ENCODE measurements at places on chromosomes 5 and 9.

DNA sequence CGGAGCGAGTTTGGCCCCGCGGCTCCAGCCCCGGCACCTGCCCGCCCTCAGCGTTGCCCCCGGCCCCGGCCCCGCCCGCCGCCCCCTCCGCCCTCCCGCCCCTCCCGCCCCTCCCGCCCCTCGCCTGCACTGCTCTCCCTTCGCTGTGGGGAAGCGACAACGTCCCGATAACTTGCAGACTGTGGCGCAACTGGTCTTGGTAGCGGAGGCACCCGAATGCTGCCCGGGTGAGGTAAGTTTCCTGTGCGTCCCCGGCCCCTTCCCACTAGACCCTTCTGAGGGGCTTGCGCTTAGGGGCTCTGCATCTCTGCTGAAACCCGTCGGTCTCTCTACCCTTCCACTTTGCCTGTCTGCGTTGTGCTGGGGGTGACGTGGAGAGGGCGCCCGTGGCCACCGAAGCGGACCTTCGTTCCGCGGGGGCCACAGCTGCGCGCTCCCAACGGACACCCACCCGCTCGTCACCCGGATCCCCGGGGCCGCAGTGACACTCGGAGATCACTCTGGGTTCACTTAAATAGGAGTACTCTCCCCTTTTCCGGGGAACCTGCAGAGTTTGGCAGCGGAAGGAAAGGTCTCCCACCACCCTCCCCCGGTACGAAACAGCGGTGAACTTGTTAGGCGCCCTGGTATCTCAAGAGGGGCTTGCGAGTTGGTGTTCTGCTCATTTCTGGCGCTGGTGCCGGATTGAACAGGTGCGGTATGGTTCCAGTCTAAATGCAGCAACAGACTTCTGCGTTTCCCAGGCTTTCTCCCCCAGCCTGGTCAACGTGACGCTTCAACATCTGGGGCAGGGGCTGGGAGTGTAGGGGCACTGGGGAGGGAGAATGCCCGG lies 707 bp downstream of the PIP5K1B start:
- DNase-seq = no peak

- no peak for DNase-seq
Observed at GRCh38 chr5:126508251-126508961, 85.2 kb downstream of the GRAMD2B start.

GRCh38 chr5:161676103-161676502 lies 9.4 kb upstream of the GABRA6 start:
- no peak for DNase-seq

GRCh38 chr5:167485061-167485774 lies 806.2 kb upstream of the WWC1 start:
- no peak for DNase-seq

DNA sequence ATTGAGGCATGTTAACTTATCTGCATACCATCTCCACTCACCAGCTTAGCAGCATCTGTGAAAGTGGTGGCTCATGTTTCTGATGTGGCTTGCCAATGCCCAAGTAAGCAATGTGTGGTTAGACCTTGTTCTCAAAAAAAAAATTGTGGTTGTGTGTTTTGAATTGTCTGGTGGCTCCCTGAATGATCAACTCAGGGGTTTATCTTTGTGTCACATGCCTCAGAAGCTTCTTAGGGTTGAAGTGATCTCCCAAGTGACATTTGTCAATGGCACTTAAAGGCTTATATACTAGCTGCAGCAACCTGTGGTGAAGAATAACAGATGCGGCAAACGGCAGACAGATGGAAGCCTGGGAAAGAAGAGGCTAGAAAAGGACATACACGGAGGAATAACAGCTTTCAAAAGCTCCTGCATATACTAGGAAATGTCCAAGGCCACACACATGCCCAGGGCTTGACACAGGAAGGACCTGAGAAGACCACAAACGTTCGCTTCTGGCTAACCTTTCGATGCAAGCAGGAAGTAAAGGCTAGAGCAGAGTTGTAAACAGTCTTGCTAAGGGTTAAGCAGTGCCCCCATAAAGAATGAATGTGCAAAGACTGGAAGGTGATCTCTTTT lies 42.2 kb upstream of the FSD1L start:
- DNase-seq = peak; percentile 63

- DNase-seq = no peak
Observed at GRCh38 chr5:81202655-81203054, 30.5 kb upstream of the CKMT2 start.

GRCh38 chr5:112228667-112229066 lies 190.4 kb downstream of the EPB41L4A start:
- DNase-seq = no peak

DNA sequence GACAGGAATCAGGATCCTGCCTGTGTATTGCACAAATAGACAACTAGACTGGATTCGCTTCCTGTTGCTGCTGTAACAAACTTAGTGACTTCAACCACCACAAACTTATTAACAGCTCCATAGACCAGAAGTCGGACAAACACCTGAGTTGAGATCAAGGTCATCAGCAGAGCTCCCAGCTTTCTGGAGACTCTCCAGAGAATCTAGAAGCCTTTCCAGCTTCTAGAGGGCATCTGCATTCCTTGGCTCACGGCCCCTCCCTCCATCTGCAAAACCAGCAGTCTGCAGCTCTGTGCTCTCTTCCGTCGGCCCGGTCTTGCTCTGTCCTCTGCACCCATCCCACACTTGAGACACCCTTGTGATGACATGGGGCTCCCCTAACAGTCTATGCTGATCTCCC lies 99.1 kb downstream of the KCNT1 start:
- no peak for DNase-seq

DNA sequence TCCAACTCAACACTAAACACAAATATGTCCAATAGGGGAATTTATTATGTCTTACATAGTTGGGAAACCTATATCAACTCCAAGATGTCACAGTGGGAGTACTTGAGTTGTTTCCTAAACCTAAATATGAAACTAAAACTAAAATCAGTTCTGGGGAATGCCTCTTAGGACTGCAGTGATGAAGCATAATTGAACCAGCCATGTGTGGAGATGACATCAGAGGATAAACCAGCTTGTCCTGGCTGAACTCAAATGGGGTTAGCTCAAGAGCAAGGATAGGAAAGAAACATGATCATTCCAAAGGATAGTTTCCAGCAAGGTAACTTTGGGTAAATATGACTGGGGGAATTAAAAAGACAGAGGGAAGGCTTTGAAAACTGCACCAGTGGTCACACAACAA lies 88.9 kb upstream of the PLPPR1 start:
- DNase-seq = no peak

DNA sequence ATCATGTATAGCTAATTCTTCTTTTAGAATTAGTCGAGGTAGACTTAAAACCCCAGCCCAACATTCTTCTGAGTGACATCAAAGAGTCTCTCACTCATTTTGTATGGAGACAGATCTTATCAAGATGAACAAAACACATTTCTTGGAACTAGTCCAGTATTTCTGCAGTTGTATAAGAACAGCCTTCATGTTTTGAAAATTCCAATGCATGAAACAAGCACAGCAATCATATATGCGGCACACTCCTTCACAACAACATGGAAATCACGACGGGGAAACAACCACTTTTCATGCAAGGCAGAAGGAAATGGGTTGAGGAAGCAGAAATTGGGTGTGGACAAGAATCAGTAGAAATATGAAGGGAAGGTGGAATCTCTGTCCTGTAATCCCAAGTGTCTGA lies 113.8 kb downstream of the PLK2 start:
- DNase-seq = no peak

- no peak for DNase-seq
Observed at GRCh38 chr5:33228149-33228548, 212.6 kb upstream of the TARS1 start.

DNA sequence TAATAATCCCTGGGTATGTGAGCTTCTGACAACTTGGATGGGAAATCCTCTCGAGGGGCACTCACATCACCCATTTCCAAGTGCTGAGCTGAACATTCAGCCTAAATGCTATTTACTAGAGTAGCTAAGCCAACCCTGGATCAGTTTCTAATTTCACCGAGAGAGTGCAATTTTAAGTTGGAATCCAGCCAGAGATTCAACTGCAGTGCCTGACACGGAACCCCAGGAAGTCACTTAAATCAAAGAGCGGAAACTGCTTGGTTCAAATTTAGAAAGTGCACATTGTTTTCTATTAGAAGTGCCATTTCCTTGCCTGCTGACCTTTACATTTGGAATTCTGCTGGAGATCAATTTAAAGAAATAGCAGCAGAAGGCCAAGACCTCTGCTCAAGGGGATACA lies 8.8 kb downstream of the SPRY4 start:
- peak; percentile 13 for DNase-seq

- no peak for DNase-seq
Observed at GRCh38 chr5:132301344-132302271, 7.4 kb downstream of the SLC22A4 start.

GRCh38 chr5:5217371-5217770 lies 77.2 kb downstream of the ADAMTS16 start:
- no peak for DNase-seq

DNA sequence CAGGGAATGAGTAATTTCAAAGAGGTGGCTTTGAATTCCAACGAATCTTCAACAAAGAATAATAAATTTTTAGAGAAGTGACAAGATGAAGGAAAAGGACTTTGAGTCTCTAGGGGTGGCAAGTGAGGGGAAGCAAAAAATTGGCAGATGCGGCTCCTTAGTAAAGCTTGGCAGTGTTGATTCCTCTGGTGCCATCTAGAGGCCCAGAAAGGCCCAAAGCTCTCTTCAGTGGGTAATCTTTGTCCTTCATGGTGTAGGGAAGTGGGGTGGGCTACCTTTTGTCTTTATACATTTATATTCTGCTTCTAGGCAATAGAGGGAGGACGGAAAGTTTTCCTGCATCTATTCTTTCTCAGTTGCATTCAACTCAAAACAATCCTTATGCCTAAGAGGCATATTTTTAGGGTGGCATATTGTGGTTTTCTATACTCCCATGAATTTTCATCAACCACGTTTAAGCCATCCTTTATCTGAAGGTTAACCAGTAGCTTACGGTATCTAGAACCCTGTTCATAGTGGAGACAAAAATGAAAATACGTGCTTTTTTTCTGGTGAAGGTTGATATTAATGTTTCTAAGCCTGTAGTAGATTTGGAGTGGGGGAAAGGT lies 17.5 kb upstream of the ROPN1L start:
- DNase-seq = no peak

GRCh38 chr5:83720836-83721537 lies at the start of gene HAPLN1:
TSS of gene HAPLN1 (minus strand) at chr5:83720855. CDS start at chr5:83673523, 47,332 bp downstream.
- DNase-seq = no peak

DNA sequence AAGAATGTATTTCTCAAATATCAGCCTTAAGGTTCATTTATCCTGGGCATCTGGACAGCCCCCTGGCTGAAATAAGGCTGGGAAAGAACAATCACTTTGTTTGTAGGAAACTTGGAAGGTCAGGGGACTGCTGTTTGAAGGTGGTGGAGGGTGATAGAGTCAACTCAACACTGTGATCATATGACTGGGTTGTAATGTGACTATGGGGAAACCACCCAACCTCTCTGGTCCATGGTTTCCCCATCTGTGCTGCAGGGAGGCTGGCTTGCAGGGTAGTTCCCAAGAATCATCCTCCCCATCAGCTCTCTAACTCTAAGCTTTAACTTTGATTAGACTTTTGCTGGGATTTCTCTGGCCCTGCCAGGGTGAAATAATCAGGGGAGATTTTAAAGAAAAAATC lies 10.0 kb downstream of the INSYN2B start:
- DNase-seq = no peak

- DNase-seq = no peak
Observed at GRCh38 chr5:93571114-93571949, 9.7 kb downstream of the NR2F1-AS1 start.

- DNase-seq = peak; percentile 62
Observed at GRCh38 chr9:109244179-109245132, 76.4 kb downstream of the EPB41L4B start.

- no peak for DNase-seq
Observed at GRCh38 chr9:34578241-34579103, 11.1 kb downstream of the CNTFR start.

DNA sequence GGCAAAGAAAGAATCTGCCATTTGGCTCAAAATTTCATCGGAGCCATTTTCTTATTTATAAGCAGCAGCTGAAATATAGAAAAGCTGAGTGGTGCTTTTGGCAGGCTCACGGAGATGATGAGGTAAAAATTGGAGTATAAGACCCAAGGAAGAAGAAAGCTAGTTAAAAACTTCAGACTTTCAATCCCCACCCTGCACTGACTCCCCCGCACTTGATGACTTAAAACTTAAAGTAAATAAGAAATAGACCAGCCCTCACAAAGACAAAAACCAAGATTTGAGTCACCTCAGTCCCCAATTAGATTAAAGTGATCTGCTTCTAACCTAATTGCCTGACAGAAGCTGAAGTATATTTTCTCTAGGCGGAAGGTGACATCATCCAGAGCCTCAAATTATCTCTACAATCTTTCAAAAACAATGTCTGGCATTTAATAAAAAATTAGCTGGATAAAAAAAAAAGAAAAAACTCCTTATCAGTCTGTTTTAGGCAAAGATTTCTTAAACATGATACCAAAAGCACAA lies 124.0 kb upstream of the PJA2 start:
- no peak for DNase-seq

GRCh38 chr9:92780206-92780605 lies 15.6 kb upstream of the BICD2 start:
- DNase-seq = no peak

DNA sequence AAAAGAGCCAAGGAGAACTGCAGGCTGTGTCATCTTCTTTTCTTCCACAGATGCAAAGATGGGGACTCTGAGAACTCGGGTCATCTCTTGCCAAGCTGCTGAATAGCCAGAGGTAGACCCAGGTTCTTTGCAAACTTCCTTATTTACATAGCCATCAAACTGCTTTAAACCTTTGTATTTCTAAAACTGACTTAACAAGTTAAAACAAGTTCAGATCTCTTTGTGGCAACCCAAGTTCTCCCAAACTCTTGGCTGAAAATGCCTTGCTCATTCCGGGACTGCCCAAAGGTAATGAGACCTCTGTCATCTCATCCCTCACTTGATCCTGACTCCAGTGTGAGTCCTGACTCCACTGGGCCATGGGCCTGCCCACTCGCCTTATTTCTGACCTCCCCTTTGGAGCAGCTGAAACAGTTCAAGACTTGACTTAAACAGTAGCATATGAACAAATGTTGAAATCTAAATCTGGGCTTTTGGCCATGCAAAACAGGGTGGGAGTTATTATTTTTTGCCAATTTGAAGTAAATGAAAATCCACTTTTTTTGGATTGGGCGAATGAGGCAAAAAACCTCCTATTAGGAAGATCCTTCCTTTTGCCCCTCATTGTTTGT lies 50.6 kb downstream of the FBXL7 start:
- DNase-seq = no peak

DNA sequence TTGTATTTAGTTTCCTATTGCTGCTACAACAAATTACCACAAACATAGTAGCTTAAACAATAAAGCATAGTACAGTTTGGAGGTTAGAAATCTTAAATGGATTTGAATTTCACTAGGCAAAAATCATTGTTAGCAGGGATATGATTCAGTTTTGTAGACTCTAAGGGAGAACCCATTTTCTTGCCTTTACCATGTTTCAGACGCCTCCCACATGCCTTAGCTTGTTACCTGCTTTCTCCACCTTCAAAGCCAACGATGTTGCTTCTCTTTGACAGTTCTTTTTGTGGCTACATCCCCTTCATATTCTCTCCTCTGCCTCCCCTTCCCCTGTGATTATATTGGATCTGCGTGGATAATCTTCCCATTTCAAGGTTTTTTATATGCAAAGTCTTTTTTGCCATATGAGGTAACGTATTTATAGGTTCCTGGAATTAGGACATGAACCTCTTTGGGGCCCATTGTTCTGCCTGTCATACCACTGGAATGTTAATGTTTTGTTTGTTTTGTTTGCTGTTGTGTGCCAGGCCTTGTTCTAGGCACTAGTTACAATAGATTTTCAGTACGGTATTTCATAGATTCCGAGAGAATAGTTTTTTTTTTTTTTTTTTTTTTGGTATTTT lies 54.1 kb downstream of the UHRF2 start:
- DNase-seq = no peak

- no peak for DNase-seq
Observed at GRCh38 chr9:38126730-38127129, 57.7 kb upstream of the SHB start.

- DNase-seq = peak; percentile 58
Observed at GRCh38 chr5:82351754-82352145, 73.6 kb upstream of the RPS23 start.

All from CD4-positive, alpha-beta T cell treated with Interleukin-15 for 4 hours (primary cell).